Posterior vena cava (tissue), 2 donors: ENCODE measurements at places on chromosomes 16 and 17. TPM values are rescaled to one million over a fixed set of nuclear protein-coding genes. Genes with fewer than 3 reads are reported as not detected.

DNA sequence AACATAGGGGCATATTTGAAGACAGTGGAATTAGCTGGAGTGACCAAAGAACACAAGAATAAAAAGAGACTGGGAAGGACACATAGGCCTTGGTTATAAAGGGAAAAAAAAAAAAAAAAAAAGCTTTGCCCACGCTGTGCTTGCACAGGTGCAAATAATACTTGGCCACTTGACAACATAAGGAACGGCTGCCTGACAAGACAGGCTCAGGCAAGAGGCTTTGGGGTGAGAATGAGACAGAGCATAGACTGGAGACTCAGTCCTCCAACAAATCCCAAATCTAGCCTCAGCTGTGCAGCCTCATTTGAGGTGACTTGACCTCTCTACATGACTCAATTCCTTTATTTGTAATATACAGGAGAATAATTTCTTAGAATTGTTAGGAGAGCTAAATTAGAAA, 332.8 kb upstream of the DYNLRB2 start:
- DNase-seq: no peak

DNA sequence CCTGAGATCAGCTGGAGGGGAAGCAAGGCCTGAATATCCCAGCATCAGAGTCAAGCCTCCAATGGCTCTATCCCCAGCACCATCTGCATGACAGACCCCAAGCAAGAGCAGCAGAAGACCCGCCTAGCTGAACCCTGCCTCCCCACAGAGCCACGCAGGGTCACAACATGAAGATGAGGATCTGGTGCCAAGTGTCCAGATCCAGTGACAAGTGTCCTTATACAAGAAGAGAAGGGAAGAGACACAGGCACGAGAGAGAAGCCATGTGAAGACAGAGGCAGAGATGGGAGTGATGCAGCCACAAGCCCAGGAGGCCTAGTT, 28.9 kb downstream of the TNFRSF13B start:
- no peak for DNase-seq

DNA sequence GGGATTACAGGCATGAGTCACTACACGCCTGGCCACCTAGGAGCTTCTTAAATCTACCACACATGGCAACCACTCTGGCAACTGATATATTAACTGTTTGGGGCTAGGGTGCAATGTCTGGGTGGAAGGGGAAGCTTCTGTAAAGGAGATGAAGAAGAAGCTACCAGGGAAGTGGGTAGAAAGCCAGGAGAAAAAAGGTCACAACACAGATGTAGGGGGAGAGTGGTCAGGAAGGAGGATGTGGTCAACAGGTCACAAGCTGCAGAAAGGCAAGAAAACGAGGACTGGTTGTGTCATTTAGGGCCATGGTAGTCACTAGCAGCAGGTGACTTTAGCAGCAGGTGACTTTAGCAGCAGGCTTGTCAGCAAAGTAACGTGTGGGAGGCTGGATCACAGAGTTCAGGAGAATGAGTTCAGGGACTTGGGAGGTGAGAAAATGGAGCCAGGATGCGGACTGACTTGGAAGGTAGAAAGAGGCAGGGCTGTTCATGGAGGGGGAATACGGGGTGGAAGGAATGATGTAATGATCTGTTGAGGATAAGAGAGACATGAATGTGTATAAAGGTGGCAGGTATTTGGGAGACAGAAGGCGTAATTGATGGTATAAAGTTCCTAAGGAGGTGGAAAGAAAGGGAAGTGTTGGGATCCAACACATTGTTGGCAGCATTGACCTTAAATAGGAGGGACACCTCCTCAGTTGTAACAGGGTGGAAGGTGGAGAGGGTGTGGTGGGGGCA, 16.3 kb upstream of the WFIKKN2 start:
- no peak for DNase-seq

TMEM114 gene
- total RNA-seq: not detected

NSF gene
- total RNA-seq: 49.5 TPM
